ENCODE measurements at places on chromosomes 13 and 19. TPM values are rescaled to one million over a fixed set of nuclear protein-coding genes. Genes with fewer than 3 reads are reported as not detected.

Gene LILRB4
- total RNA-seq, result 22.5 TPM

Gene TNFAIP8L1
- total RNA-seq, result 4.3 TPM

Gene ZNF266
- total RNA-seq, result 30.1 TPM

Gene NAA16
- total RNA-seq, result 28.3 TPM

Gene PMIS2
- total RNA-seq, result not detected
